PC-3 (cell line): ENCODE measurements at places on chromosomes 3 and 15. TPM values are rescaled to one million over a fixed set of nuclear protein-coding genes. Genes with fewer than 3 reads are reported as not detected.

The GOLGA6A gene
- total RNA-seq: not detected in 2 replicates

The CHRM5 gene
- 0.04 TPM in 1 of 2 replicates, not detected in the other for total RNA-seq

The KBTBD12 gene
- not detected in 2 replicates for total RNA-seq

The INSYN1 gene
- total RNA-seq: not detected in 2 replicates

The CACNA2D2 gene
- total RNA-seq: 0.17 and 0.44 TPM in 2 replicates

The PLA2G4E gene
- not detected in 2 replicates for total RNA-seq

The KLHL40 gene
- total RNA-seq: not detected in 2 replicates

The CERS3 gene
- 0.11 TPM in 1 of 2 replicates, not detected in the other for total RNA-seq

The IL17RD gene
- 3.1 and 3.7 TPM in 2 replicates for total RNA-seq

The GASK1A gene
- 1.9 and 2.5 TPM in 2 replicates for total RNA-seq

The ATP6V1A gene
- total RNA-seq: 40.3 and 43.8 TPM in 2 replicates

The GPR15 gene
- not detected in 2 replicates for total RNA-seq

The WDR72 gene
- 4.7 and 5.9 TPM in 2 replicates for total RNA-seq

The SEMA3B gene
- total RNA-seq: 40.1 and 63.9 TPM in 2 replicates

The PRICKLE2 gene
- 0.46 and 1.8 TPM in 2 replicates for total RNA-seq

The LSG1 gene
- total RNA-seq: 83.8 and 102 TPM in 2 replicates

The RETNLB gene
- not detected in 2 replicates for total RNA-seq

The ABI3BP gene
- 23.4 and 31.6 TPM in 2 replicates for total RNA-seq

The MAPKAPK3 gene
- 142 and 174 TPM in 2 replicates for total RNA-seq

The GUCA1C gene
- not detected in 2 replicates for total RNA-seq

The ATP8B4 gene
- total RNA-seq: not detected in 2 replicates

The SLC24A5 gene
- total RNA-seq: not detected in 2 replicates

The CHAC1 gene
- 6.2 and 13.3 TPM in 2 replicates for total RNA-seq

The LMAN1L gene
- not detected in 2 replicates for total RNA-seq

The TMPRSS7 gene
- 0.33 TPM in 1 of 2 replicates, not detected in the other for total RNA-seq

The GOLGA8R gene
- total RNA-seq: 0.07 and 0.69 TPM in 2 replicates

The ITIH4 gene
- 0.80 TPM in 1 of 2 replicates, not detected in the other for total RNA-seq

The IMPG2 gene
- total RNA-seq: 0.17 and 0.18 TPM in 2 replicates

The HRG gene
- not detected in 2 replicates for total RNA-seq

The CLDN16 gene
- total RNA-seq: not detected in 2 replicates

The SETD5 gene
- 64.9 and 74.9 TPM in 2 replicates for total RNA-seq

The TTLL13 gene
- total RNA-seq: not detected in 2 replicates

The CHRNA7 gene
- total RNA-seq: 0.73 and 1.0 TPM in 2 replicates

The ADAMTS9 gene
- 0.55 TPM in 1 of 2 replicates, not detected in the other for total RNA-seq

The IQCF6 gene
- not detected in 2 replicates for total RNA-seq

The ABHD2 gene
- total RNA-seq: 31.4 and 34.0 TPM in 2 replicates

The FSIP1 gene
- 0.07 and 0.81 TPM in 2 replicates for total RNA-seq

The TEX55 gene
- total RNA-seq: 0.33 TPM in 1 of 2 replicates, not detected in the other

The TMEM45A gene
- total RNA-seq: 7.6 and 9.4 TPM in 2 replicates

The ST8SIA2 gene
- not detected in 2 replicates for total RNA-seq

The PYGO1 gene
- 1.8 and 2.0 TPM in 2 replicates for total RNA-seq

The FANCD2OS gene
- not detected in 2 replicates for total RNA-seq

The TBC1D23 gene
- 25.6 and 37.9 TPM in 2 replicates for total RNA-seq

The PLD1 gene
- 7.3 and 8.3 TPM in 2 replicates for total RNA-seq

The TPM1 gene
- 127 and 156 TPM in 2 replicates for total RNA-seq

The THRB gene
- total RNA-seq: 7.0 and 9.7 TPM in 2 replicates

The SLC22A14 gene
- total RNA-seq: 0.07 TPM in 1 of 2 replicates, not detected in the other

The PEX5L gene
- total RNA-seq: 0.69 and 0.86 TPM in 2 replicates

The LZTFL1 gene
- 8.3 and 14.2 TPM in 2 replicates for total RNA-seq

The FAM107A gene
- total RNA-seq: 0.07 and 0.29 TPM in 2 replicates

The FHIT gene
- total RNA-seq: 1.2 and 3.6 TPM in 2 replicates

The LRRC31 gene
- 0.04 TPM in 1 of 2 replicates, not detected in the other for total RNA-seq

The HOMER2 gene
- 22.6 and 29.5 TPM in 2 replicates for total RNA-seq

The TICRR gene
- total RNA-seq: 14.3 and 18.4 TPM in 2 replicates

The SOX14 gene
- total RNA-seq: not detected in 2 replicates
